ENCODE measurements at places on chromosomes 7 and 10.

DNA sequence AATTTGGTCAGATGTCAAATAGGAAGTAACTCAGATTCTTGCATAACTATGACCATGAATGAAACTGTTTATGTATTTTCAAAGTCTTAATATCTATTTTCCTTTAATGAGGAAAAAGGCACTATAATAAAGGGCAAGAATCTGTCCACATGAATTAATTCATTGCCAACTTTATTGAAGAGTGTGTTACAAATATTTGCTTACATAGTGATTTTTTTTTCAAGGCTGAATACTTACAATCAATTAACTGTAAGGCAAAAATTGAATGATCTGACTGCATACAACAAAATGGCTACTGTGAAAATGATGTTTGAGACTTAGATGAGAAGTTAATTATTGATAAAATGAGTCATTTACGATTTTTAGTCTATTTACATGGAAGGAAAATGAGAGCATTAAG lies 475.0 kb downstream of the DNAJB9 start:
- DNase-seq = no peak

DNA sequence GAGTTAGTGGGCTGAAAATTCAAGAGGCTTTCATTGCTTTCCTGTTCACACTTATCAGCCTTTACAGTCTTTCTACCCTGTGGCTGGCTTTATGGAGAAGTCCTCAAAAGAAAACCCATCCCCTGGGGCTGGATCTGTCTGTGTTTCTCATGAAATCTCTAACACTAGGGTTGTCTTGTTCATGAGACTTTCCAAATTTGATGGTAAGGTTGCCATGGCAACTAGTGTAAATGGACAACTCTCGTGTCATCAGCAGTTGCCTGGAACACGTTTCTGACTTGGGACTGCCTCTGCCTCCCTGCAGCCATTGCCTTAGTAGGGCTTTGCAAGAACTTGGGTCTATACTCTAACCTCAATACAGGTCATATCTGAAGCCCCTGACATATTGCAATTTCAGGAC lies 35.8 kb upstream of the PLPP4 start:
- no peak for DNase-seq

DNA sequence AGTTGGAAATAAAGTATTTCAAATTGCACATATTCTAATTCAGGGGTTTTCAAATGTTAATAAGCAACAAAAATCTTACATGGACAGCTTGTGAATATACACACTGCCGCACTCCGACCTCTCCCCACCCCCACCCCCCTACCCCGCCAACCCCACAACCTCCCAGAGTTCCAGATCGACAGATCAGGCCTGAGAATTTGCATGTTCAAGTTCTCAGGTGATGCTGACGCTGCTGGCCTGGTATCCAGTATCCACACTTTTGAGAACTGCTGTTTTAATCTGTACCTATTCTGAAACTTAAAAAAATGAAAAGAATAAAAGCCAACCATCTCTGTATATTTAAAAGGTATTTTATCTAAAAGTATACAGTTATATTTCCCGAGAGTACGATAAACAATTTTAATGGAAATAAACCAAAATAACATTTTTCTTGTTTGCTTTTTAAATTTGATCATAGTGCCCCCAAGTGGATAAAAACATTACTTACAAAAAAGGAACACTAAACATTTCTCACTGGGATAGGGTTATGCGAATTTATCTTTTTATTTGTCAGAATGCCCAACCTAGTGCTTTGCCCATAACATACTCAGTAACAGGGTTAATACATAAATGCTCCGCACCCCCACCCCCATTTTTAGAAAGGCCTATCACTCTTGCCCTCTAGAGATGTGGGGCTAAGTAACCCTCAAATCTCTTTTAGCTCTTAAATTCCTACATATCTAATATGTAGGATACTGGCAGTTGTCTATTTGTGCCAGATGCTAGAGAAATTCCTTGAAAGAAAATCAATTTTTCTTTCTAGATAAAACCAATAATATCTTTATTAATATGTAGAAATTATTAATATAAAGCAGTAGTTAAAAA lies 166.3 kb downstream of the RNF133 start:
- DNase-seq = no peak

- no peak for DNase-seq
Observed at GRCh38 chr10:112801748-112802147, 148.3 kb upstream of the TCF7L2 start.

GRCh38 chr7:79761876-79762429 lies 308.5 kb upstream of the MAGI2 start:
- no peak for DNase-seq

DNA sequence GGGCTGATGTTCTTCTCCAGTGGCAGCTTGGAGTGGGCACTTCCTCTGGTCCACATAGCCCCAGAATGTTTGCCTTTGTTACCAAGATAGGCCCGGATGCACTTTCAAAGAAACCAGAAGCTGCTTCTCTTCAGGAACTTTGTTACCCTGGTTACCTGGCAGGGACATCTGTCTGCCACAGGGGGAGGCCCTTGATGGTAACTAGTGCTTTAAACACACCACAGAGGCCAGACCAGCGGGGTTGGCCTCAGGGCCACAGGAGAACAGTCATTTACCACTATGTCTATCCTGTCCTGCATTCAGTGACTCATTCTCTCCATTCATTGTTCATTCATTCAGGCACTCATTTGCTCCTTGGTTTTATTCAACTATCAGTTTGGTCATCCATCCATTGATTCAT lies 11.9 kb upstream of the PLEKHA1 start:
- DNase-seq = no peak

DNA sequence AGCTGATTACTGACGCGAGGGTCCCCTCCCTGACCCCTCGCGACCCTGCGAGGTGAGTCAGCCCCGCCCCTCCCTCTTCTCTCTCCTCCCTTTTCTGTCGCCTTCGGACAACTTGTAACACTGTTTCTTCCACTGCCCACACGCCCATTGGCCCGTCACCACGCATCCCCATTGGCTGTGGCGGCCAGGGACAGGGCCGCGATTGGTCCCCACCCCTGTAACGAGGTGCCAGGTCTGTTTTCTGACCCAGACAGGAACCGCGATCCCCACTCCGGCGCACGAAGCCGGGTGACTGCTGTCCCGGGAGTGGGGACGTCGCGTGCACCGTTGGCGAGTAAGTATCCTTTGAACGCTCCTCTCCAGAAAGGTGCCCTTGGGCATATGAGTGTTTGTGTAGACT lies at the start of gene STRA8:
STRA8 (plus strand) TSS at position 269 of the 400 bp plus-strand sequence. CDS start 6,687 bp downstream, outside the sequence.
- DNase-seq = no peak

GRCh38 chr10:4125776-4126175 lies 340.8 kb upstream of the KLF6 start:
- no peak for DNase-seq

GRCh38 chr10:12588091-12588860 lies 238.9 kb downstream of the CAMK1D start:
- no peak for DNase-seq

- no peak for DNase-seq
Observed at GRCh38 chr7:3912291-3912690, 611.2 kb downstream of the SDK1 start.

DNA sequence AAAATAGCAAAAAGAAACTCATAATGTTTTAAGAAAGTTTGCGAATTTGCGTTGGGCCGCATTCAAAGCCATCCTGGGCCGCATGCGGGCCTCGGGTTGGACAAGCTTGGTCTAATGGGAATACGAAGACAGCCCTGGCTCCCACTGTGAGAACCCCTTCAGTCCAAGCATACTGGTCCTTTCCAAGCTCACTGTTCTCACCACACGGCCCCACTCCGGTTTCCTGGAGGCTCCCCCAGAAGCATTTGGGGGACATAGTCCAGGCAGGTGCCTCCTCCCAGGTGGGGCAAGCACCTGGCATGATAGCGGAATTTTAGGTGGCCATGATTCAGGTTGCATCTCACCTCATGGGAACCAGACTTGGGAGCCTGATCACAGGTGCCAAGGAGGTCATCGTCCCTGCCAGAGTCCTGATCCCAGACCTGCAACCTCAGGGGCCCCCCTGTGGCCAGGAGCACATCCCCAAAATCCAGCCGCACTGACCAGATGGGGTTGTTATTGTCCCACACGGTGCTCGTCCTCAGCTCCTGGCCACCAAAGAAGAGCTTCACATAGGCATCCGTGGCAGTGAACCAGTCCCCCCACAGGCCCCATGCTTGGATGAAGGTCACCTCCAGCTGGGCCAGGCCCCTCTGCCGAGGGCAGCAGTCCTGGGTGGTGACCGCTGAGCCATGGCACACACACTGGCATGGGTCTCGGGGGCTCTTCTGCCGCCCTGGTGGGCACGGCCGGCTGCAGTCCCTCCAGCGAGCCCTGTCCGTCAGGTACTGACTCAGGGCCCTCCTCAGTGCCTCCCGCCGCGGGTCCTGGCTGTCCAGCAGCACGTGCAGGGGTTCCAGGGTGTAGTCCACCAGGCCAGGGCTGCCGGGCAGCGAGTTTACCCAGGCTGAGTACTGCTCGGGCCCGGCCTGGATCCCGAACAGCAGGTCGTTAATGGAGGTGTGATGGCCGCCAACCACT lies 4.4 kb downstream of the PRF1 start:
- DNase-seq = no peak

DNA sequence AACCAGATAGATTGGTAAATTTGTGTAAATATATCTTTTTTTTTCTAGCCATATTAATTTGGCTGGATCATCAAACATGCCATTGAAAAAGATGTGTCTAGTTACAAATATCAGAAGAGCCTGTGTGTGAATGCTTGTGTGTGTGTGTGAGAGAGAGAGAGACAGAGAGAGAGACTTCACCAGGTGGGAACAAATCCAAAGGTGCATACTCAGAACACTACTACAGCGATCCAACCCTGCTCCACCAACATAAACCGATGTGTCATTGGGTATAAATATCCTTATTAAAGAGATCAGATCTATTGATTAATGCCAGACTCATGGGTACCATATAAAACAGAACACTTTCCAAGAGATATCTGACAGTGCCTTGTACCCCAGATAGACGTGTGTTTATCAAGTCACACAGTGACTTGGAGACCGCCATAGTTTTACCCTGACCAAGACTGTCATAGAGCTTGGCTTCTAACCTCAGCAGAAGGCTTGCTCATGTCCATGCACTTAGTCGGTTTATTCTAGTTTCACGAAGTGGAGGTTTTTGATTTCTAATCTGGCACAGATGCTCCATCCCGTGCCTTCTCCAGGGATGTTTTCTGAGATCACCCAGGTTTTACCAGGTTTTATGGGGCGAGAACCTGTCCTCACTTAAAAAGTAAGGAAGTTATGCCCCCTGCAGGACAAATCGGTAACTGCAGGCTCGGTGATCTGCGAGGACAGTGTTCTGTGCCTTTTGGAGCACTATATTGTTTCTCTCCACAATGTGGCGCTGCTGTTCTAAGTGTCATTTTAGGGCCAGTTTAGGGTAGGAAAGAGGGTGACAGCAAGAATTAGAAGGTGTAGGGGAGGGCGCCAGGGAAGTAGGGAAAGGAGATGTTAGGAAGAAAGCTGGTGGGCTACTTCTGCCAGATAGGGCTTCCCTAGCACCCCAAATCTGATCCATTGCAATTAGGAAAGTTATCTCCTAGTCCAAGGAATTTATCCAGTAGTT lies 29.3 kb upstream of the WNT8B start:
- DNase-seq = peak; percentile 93

DNA sequence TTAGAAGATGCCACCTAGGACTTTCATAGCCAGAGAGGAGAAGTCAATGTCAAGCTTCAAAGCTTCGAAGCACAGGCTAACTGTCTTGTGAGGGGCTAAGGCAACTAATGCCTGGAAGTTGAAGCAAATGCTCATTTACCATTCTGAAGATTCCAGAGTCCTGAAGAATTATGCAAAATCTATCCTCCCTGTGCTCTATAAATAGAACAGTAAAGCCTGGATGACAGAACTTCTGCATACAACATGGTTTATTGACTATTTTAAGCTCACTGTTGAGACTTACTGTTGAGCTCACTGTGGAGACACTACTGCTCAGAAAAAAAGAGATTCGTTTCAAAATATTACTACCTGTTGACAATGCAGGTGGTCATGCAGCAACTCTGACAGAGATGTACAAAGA lies 28.6 kb downstream of the TNS3 start:
- no peak for DNase-seq

- DNase-seq = no peak
Observed at GRCh38 chr10:8576911-8577310, 522.4 kb downstream of the GATA3 start.

DNA sequence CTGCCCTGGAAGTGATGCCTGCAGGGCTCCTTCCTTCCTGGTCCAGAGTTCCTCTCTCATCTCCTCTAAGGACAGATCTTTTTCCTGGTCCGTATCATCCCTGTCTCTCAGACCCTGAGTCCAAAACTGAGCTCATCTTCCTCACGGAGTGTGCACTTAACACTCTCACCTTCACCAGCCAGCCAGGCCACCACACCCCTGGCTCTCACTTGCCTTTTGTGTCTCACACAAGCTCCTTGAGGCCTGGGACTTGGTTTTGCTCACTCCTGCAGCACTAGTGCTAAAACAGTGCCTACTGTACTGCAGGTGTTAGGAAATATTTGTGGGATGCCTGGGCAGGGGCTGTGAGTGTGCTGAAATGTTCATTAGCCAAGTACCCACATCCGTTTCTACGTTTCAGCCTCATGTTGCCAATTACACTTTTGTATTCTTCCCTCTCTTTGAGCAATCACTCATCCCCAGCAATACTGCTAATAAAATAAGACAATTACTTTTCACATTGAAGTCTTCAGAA lies 21.4 kb upstream of the PARP12 start:
- DNase-seq = peak; percentile 86

DNA sequence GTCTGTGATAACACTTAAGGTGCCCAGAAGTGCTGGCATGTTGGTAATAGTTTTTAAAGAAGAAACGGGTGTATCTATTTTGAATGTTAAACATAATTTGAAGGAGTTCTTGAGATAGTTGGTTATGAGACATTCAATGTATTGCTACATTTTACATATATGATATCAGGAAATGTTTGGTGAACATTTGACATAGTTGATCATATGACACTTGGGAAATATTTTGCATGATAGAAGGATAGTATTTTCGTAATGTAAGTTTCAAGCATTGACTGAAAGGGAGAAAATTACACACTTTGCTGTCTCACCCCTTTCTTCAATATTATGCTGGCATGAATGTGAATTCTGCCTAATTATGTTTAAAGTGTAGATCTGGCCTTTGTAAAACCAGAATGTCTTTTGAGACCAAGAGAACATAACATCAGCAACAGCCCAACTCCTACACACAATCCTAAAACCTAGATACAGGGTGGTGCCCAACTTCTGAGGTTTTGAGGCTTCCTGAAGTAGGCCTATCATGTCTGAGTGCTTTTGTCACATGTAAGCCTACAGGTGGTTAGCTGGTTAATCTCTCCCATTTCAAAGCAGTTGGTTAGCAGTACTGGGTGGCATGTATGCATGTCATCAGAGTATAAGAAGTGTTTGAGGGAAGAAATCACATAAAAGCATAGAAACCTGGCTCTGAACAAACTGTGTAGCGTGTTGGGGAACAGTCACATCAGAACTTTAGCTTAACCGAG lies 2.1 kb downstream of the ADD3 start:
- DNase-seq = no peak

DNA sequence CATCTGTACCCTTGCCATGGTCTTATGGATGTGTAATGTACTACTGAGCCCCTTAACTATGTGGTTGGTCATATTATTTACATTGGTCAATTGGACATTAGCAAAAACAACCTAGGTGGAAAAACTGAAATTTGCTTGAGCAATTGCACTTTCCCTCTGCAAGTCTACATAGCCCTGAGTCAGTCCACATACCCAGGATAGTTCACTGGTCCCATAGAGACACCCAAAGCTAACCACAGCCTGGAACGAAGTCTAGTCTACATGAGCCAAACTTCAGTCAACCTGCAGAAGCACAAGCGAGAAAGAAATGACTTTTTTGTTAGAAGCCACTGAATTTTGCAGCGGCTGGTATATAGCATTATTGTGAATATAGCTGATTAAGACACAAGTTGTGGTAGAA lies 37.6 kb upstream of the COL1A2 start:
- DNase-seq = no peak
